ENCODE measurements at places on chromosomes 3 and 15.
A peak's percentile ranks its signal among the peaks of the same experiment; 100 is the strongest.

GRCh38 chr3:48919215-48920138 lies 835 bp downstream of the ARIH2 start:
- DNase-seq = peak; percentile 19

GRCh38 chr15:56428821-56429458 lies 36.0 kb downstream of the MNS1 start:
- no peak for DNase-seq

- no peak for DNase-seq
Measured at GRCh38 chr3:33312361-33312760, 35.1 kb downstream of the FBXL2 start.

DNA sequence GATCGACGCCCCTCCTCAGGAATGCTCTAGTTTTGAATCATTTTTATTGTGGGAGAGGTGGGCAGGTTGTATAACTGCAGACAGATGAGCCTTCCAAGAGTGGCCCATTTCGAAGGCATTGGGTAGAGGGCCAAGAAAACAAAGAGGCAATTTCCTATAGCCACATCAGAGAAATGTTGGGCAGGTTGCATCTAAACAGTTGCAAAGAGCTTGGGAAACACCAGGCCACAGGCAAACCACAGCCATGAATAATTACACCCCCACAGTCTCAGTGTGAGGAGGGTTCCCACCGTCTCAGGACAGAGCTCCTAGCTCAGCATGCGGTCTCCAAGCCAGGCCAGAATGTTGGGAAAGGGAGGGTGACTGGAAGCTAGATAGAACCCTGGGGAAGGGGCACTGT lies 257.3 kb downstream of the ABHD5 start:
- DNase-seq = no peak

- no peak for DNase-seq
Measured at GRCh38 chr15:37111427-37111717, 11.0 kb upstream of the MEIS2 start.

DNA sequence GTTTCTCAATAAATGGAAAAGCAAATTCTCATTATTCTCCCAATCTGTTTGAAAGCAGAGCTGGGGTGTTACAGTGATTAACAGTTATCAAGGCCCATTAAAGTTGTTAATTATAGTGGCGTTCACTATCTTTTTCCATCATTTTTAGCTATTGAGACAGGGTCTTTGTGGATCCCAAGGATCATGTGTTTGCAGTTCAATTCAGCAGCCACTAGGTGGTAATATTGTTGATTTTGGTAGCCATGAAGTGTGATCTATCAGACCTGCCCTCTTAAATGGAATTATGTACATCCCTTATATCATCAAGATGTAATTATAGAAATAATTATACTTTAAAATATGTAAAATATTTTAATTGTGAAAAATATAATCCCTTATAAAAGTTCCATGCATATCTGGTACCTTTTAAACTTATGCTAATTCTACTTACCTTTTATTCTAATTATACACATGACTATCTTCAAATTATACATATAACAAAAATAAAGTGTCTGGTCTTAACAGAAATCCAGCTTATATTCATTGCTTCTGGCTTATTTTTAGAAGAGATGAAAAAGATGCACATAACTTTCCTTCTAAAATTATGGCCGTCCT lies 126.4 kb downstream of the GREM1 start:
- no peak for DNase-seq

DNA sequence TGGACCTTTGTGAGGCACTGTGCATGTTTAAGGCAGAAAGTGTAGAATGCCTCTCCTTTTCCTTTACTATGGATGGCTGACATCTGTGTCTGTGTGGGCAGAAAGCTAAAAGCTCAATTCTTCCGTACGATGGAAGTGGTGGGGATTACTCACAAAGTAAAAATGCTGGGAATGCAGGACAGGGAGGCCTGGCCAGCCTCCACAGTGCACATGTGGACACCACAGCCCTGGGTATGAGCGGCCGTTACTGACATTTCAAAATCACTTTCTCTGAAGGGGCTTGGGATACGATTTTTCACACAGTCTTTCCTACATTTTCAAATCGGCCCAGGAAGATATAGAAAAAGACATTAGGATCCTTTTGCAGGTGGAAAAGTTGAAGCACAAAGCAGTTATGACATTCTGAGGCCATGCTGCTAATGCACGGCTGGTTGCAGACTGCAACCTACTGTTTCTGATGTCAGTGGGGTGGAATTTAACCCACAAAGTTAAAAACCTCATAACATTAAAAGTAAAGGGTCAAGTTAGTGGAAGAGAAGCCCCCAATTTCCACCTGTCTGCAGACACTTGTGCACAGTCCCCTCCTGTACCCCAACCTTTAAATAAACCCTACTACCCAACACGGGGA lies 27.9 kb downstream of the EHD4 start:
- DNase-seq = no peak

- DNase-seq = no peak
Measured at GRCh38 chr15:37057256-37057655, 43.1 kb downstream of the MEIS2 start.

- no peak for DNase-seq
Measured at GRCh38 chr15:36777926-36778325, 198.5 kb downstream of the CDIN1 start.

Measured in stimulated activated CD8-positive, alpha-beta memory T cell treated with anti-CD3 and anti-CD28 coated beads, Interleukin-4, amount 100 ng/mL, for 1 hour (primary cell).